ENCODE measurements at places on chromosomes 5 and 9.

- DNase-seq = peak; percentile 26
Observed at GRCh38 chr9:13166996-13167395, 112.5 kb downstream of the MPDZ start.

- no peak for DNase-seq
Observed at GRCh38 chr9:18124760-18125159, 349.2 kb upstream of the ADAMTSL1 start.

DNA sequence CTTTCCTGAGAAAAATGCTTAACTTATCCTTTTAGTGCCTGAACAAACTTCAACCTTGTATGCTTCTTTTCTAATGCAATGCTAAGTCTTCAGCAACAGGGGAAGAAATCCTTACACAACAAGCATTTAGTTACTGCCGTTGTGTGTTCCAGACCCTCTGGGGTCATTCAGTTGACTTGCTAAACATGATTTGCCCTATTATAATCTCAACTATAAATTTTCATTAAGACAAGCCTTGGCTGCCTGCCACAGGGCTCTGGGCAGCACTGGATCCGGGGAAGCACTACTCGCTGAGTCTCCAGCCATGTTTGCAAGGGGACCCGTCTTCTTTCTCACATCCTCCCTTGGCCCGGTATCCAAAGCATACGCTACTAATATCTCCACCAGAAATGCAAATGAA lies 58.1 kb downstream of the PTCH1 start:
- DNase-seq = no peak

DNA sequence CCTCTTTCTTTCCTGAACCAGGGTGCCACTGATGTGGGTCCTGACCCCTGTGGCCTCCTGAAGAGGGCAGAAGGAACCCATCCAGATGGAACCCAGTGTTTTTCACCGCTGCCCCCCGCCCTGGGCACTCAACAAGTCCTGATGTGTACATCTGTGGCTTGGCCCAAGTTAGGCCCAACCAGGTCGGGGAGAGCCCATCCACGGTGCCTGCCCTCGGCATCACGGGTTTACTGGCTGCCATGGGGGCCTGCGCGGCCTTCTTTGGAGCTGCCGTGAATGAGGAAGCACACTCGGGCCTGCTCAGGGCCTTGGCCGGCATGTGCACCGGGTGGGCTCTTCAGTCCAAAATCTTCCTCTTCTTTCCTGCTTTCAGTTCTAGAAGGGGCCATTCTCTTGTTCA lies 5.8 kb downstream of the ECSCR start:
- DNase-seq = no peak

- no peak for DNase-seq
Observed at GRCh38 chr5:135208903-135209721, 175.1 kb upstream of the PITX1 start.

GRCh38 chr5:37208883-37209797 lies 40.0 kb downstream of the CPLANE1 start:
- no peak for DNase-seq

GRCh38 chr5:89991592-89991991 lies 418.0 kb downstream of the CETN3 start:
- DNase-seq = no peak

- no peak for DNase-seq
Observed at GRCh38 chr9:95645992-95646391, 129.2 kb upstream of the PTCH1 start.

- DNase-seq = no peak
Observed at GRCh38 chr5:54632131-54632701, 114.7 kb downstream of the SNX18 start.

DNA sequence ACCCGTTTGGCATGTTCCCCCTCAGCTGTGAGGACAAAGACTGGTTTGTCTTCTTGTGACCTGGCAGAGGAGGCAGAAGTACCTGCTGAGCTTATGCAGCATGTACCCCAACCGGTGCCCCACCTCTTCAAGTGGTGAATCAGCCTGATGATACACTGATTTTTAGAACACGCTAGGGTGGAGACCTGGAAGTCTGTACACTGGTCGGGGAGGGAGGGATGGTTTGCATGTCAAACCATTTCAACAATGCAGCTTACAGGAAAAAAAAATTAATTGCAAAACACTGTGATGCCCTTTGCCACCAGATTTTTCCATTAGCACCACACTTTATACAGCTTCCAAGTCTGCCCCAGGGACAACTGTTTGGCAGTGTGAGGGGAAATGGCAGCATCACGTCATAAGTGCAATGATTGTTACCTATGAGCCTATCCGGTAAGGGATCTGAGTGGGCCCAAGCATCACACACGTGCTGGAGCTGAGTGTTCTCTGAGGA lies 155.1 kb upstream of the DMRT1 start:
- DNase-seq = no peak

DNA sequence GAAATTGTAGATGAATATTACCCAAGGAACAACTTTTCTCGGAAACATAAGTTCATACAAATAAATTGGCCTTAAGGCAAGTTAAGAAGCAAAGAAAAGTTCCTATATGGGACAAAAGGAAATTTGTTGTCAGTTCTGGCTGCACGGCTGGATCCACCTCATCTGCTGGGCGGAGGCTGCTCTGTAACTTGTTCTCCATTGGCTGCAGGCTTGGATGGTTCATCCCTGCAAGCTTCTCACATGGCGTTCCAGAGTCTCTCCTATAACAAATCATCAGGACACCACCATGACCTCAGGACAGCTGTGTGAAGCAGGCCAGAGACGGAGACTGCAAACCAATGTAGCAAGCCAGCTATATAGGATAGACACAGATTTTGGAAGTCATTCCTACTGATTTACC lies 81.4 kb upstream of the DAB2 start:
- DNase-seq = no peak

- DNase-seq = no peak
Observed at GRCh38 chr5:158534203-158534602, 565.5 kb downstream of the EBF1 start.

DNA sequence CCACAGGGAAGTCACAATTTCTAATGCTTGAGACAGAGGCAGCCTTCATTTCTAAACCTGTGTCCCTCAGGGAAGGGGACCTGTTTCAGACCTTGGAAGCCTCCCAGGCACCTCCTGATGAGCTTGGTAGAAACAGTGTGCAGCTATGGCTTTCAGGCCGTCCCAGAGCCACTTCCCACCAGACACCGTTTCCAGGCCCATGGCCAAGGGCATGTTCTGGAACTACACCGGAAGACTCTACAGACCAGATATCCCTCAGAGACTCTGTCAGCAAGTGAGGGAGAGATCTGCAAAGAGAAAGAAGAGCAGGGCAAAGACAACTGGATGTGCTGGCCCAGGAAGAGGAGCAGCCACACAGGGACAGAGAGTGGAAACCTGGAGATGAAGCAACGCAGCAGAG lies 82.2 kb upstream of the HSPA9 start:
- no peak for DNase-seq

DNA sequence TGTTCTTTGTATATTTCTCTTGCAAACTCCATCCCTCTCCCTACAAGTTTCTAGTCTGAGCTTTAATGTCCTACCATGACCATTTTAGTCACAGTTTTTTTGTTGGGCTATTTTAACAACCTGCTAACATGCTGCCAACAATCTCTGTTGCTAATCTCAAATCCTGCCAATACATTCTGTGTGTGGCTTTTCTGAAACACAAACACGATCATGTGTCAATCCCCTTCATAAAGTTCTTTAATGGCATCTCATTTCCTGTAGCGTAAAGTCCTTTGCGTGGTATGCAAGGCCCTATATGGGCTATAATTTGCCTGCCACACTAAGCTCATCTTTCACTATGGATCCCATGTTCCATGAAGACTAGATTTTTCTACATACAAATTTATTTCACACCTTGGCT lies 180.6 kb downstream of the CWC27 start:
- DNase-seq = no peak

GRCh38 chr5:74040811-74041491 lies 415.0 kb downstream of the ARHGEF28 start:
- peak; percentile 18 for DNase-seq

GRCh38 chr9:37542895-37543294 lies 33.3 kb downstream of the FBXO10 start:
- no peak for DNase-seq

DNA sequence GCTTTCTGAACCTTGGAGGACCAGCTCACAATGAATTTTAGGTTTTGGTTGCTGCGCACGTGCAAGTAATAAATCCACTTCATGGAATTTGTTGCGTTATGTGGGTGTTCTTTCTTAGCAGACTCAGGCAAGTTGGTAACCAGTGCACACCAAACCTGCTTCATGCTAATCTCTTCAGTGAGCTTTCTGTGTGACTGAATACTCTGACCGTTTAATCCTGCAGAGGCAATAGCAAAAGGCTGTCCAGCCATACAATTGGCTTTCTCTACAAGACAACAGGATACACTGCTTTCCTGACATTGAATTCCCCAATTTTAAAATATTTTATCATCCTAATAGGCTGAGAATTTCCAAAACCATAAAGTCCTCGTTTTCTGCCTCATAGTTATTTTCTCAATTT lies 10.3 kb downstream of the UGT3A2 start:
- DNase-seq = no peak

DNA sequence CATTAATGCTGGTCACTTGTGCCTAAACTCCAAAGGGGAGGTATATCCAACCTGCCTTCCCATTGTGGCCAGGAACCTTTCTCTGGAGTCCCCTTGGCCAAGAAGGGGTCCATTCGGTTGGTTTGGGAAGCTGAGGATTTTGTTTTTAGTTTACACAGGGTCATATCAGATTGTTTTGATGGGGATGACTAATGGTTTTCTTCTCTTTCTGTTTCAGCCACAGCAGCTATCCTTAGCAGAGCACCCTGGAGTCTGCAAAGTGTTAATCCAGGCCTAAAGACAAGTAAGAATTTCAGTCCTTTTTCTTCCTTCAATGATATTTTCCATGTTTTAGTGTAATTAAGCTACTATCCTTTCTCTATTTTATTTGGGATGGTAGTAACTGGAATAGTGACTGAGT lies 127.8 kb upstream of the CCDC152 start:
- DNase-seq = no peak

GRCh38 chr9:17744786-17745185 lies 165.9 kb downstream of the SH3GL2 start:
- no peak for DNase-seq

DNA sequence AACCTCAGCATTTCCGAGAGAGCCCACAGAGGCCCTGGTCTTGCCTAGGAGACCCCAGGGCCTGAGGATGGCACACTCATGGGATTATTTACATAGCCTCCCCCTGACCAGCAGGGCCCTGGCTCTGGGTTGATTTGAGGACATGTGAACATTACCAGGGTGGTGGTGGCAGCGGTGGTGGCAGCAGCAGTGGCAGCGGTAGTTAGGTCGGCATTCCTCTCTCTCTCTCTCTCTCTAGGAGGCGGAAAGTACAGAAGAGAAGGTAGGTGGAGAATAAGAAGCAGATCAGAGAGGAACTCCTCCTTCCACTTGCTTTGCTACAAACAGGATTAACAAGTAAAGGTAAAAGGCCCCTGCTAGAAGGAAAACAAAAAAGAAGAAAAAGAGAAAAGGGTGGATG lies 39.3 kb downstream of the B4GALT1 start:
- no peak for DNase-seq

- no peak for DNase-seq
Observed at GRCh38 chr5:172854971-172855370, 20.9 kb downstream of the ERGIC1 start.

DNA sequence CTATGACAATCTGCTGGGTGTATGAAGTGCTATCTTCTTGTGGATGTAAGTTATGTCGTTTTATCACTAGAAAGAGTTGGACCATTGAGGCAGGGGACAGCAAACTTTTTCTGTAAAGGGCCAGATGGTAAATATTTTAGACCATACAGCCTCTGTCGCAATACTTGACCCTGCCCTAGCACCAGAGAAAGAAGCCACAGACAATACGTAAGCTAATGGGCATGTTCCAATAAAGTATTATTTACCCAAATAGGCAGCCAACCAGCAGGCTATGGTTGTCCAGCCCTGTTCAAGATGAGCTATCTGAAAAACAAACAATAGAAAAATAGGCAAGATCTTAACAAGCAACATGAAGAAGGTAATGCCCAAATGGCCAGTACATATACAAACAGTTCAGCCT lies 36.4 kb downstream of the MTX3 start:
- DNase-seq = no peak

DNA sequence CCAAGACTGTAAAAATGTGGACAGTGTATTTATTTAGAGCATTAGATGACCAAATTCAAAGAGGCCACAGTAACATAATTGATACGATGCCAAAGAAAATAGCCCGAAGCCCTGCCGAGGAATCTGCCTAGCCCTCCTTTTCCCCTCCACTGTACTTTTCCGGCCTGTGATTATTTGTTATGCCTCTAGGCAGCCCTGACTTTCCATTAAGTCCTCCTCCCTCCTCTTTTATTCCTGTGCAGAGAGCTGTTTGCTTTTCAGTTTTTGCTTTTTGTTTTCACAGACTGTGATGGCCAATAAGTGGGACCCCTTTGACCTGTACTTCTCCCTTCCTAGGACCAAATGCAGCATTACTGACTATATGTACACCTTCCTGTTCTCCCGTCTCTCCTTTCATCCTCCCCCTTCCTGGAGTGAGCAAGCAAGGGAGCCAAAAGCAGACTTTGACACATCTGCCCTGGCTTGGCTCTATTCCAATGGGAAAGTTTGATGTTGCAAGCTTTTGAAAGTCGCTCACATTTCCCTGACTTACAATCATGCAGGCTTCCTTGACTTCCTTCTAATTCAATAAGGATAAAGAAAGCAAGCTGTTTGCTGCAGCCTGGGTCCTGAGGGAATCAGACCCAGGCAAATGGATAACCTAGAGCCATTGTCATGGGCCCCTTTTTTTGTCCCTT lies 76.1 kb downstream of the NREP start:
- DNase-seq = peak; percentile 50

DNA sequence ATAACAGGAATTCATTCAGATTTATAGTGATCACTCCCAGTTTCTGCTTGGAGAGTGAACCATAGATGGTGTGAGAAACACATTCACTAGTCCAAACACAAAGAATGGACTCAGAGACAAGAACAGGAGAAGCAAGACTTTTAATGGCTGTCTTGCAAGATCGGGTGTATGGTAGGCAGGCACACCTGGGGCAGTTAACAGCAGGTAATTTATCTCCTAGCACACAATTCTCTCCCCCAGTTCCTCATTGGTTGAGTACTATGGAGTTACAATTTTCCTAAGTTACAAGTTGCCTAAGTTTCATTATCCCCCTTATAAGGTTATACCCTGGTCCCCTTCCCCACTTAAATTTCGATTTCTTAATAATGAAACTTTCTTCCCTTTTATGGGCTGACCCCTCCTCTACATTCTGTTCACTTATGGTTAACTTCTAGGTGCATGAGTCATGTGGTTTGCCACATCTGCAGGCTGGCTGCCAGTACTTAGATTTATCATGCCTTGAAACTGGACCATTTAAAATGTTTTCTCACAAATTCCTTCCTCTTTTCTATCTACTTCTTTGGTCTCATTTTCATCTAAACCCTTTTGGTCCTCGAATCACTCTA lies 623.3 kb downstream of the HINT1 start:
- DNase-seq = no peak

DNA sequence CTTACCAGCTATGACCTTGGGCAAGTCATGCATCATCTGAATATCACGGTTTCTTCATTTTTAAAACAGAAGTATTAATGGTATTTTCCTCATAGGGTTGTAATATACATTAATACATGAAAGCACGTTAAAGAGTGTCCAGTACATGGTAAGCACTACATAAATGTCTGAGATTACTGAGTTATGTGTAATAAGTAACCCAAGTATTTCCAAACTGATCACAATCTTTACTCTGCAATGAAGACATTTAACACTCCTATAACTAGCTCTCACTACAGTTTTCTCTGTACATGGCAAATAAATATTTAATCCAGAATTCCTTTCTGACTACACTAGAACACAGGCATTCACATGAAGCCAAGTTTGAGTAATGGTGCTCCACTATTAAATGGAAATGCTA lies 4.0 kb downstream of the GLDC start:
- DNase-seq = no peak
